ENCODE measurements at places on chromosomes 11 and 22.

DNA sequence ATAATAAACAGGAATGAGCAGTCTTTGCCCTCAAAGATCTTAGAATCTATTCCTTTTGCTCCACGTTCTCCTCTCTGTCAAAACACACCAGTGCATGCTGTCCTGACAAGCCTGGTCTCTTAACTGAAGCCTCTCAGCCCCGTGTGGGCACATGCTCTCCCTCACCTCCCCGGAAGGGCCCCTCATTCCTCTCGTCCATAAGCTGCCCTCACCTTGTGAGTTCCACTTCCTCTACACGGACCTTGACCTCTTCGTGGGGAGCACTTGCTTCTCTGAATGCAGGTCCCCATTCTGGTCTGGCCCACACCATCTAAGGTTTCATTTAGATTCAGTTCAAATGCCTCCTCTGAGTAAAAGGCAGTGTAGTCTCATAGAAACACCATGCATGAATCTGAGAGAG lies 412.3 kb upstream of the SYN3 start:
- no peak for DNase-seq

GRCh38 chr11:1440066-1440465 lies 46.5 kb downstream of the MOB2 start:
- no peak for DNase-seq

DNA sequence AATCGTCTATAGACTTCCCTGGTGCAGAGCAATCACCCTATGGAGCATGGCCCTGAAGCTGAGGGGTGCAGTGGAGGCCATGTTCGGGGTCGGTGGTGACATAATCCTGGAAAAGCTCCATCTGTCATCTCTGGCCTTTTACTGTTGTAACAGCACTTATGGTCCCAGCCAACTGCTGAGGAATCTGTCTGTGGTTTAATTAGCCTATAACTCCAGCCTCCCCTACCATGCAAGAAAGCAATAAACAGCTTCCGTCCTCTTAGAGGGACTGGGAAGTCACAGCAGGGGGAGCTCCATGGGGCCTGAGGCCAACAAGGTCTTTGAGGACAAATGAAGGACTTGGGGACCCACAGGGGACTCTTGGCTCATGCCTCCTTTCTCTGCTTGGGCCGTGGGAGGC lies 159.1 kb upstream of the NECTIN1 start:
- DNase-seq = no peak

DNA sequence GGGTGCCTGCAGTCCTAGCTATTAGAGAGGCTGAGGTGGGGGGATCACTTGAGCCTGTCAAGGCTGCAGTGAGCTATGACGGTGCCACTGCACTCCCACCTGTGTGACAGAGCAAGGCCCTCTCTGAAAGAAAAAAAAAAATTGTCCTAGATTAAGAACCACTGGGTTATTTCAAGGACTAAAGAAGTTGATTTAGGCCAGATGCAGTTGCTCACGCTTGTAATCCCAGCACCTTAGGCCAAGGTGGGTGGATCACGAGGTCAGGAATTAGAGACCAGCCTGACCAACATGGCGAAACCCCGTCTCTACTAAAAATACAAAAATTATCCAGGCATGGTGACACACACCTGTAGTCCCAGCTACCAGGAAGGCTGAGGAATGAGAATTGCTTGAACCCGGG lies 129.0 kb downstream of the MRTFA start:
- no peak for DNase-seq

DNA sequence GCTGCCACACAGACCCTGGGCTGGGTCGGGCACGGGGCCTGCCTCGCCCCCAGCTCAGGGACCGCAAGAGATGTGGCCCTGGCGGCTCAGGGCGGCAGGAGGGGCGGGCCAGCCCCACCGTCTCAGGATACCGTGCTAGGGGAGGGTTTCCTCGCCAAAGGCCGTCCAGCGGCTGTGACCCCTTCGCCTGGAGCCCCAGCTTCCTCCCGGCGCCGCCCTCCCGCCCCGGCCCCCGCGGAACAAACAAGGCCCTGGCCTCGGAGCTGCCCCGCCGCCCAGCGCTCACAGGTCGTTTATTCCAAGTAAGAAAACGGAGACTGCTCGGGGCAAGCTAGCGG lies 543 bp upstream of the AP2A2 start:
- peak; percentile 68 for DNase-seq

GRCh38 chr22:32789797-32790620 lies 11.5 kb upstream of the TIMP3 start:
- no peak for DNase-seq

DNA sequence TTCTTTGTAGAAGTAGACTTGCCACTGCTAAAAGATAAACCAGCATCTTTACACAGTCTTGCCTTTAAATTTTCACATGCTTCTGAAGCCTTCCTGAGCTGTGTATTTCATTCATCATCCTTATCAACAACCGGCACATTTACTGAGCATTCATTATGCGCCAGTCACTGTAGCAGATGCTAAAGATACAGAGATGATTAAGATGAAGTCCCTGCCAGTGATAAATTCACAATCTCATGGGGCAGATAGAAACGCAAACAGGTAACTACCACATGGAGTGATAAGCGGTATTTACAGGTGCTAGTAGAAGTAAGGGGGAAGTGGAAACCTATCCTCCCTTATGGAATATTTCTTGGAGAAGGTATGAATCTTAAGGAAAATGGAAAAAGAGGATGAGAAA lies 67.2 kb downstream of the PRCP start:
- no peak for DNase-seq

DNA sequence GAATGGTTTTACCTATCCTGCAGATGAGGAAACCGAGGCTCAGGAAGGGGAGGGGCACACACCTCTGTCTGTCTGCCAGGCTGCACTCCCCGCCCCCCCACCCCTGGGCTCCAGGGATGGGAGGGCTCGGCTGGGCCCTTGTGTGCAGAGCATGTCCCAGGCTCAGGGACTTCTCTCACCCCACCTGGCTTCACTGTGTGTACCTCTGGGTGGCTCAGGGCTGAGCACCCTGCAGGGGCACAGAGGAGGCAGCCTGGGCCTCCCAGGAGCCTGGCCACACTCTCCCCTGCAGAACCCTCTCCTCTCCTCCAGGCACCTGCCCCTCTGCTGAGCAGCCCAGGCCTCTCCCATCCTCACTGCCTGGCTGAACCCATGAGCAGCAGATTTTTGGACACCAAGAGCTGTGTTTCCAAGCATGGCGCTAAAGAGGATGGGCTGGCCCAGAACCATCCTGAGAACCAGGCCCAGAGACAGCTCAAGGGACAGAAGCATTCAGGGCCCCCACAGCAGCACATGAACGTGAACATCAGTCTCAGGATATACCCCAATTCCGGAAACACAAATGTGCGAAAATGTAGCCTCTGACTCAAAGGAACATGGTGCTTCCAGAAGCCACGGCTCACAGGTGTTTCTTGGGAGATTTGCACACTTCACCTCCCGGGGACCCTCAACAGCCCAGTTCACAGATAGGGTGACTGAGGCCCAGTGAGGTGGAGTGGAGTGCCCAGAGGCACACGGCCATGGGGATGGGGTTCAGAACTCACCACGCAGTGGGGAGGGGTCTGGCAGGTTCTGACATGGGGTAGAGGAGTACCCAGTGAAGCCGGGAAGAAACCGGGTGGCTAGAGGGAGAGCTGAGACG lies 10.5 kb downstream of the EMID1 start:
- no peak for DNase-seq

DNA sequence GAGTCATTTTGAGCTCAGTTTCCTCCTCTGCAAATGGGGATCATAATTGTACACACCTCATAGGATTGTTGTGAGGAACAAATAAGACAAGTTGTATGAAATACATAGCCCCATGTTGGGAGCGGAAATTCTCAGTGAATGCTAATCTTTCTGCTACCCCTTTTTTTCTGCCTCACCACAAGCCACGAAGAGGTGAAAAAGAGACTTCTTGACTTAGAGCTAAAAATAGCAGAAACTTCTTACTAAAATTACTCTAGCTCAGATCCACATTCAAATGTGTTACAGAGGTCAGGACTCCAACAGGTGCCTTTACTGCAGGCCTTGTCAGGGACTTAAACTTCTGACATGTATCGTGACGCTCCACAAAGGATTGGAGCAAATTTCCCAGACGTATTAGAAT lies 128.5 kb downstream of the MIAT start:
- DNase-seq = no peak

DNA sequence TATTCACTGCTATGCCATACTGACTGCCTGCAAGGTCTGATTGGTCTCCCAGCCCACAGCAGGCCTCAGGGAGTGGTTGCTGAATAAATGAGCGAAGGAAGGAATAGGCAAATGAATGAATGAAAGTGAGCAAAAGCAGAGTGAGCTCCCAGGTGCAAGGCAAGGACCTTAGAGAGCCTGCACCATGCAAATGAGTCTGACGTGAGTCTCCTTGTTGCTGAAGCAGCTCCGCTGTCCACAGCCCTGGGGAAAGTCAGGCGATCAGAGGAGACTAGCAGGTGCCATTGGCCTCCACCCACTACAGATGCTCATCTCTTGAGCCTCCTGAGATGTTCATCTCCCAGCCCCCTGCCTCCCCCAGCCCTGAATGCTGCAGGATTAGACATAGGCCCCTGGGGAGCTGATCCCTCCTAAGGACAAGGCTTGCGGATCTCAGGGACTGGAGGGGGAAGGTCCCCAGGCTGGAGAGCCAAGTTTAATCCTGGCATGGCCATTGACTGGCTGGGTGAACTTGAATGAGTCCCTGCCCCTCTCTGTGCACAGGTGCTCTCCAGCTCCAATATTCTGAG lies 22.1 kb downstream of the GDPD5 start:
- no peak for DNase-seq

- DNase-seq = no peak
Measured at GRCh38 chr11:29634744-29635143, 382.1 kb downstream of the KCNA4 start.

DNA sequence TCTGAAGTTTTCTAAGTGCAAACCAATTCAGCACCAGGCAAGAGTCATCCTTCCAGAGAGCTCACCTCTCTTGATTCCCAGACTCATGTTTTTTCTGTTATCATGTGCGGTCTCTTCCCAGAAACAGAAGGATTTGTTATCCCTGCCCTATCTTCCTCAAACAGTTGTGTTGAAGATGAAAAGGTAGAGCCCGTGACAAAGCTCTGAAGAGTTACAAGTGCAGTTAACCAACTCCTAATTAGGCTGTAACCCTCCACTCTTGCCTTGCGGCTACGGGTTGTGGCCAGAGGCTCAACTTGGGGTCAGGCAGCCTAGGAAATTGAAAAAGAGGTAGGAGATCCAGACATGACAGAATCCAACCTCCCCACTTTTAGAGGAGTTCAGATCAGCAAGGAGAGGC lies 76.2 kb upstream of the CADM1 start:
- DNase-seq = no peak

GRCh38 chr11:112977755-112978154 lies 16.5 kb downstream of the NCAM1 start:
- no peak for DNase-seq

DNA sequence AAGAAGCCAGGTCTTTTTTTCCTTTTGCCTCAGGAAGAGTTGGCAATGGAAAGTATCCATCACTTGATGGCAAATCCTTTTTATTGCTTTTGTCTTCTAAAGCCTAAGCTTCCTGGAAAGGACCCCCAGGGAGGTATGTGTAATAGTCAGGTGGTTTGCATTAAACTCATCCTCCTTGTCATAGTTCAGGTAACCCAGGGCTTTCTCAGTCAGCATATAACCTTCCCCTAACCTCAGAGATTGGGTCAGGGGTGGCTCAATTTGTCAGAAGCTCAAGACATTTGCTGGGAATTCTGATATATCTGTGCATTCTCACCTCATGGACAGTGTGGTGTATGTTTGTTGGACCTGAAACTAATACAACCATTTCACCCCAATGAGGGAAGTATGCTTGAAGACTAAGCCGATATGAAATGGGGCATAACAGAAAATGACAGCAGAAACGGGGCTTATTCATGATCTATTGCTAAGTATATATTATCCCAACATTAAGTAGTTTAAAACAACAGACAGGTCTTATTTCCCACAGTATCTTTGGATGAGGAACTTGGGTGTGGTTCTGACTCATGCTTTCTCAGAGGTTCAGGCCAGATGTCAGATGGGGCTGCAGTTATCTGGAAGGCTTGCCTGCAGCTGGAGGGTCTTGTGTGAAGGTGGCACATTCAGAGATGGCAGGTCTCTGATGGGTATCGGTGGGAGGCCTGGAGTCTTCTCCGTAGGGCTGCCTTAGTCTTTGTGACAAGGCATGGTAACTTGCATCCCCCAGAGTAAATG lies 135.8 kb upstream of the SPON1 start:
- DNase-seq = no peak

- DNase-seq = peak; percentile 48
Measured at GRCh38 chr22:22576244-22576988, 17.4 kb upstream of the PRAME start.

GRCh38 chr22:42591987-42592386 lies 22.7 kb downstream of the POLDIP3 start:
- no peak for DNase-seq

DNA sequence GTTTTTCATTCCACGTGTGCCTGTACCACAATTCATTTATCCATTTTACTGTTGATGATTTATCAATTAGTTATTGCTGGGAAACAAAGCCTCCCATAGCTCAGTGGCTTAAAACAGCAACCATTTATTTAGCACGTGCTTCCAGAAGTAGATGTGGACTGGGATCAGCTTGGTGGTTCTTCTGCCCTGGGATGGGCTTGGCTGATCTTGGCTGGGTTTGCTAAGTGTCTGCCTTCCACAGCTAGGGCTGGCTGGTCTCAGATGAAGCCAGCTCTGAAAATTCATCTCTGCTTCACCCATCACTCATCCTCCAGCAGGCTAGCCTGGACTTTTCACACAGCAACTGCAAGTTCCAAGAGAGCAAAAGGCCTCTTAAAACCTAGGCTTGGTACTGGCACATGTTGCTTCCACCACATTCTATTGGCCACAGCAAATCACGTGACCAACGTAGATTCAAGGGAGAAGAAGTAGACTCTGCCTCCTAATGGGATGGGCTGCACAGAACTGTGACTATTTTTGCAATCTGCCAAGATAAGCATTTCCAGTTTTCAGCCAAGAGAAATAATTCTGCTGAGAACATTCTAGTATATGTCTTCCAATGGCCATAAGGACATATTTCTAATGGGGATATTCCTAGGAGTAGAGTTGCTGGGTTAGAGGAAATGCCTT lies 124.9 kb downstream of the MN1 start:
- no peak for DNase-seq

- no peak for DNase-seq
Measured at GRCh38 chr22:39146256-39147101, 6.0 kb downstream of the CBX7 start.

DNA sequence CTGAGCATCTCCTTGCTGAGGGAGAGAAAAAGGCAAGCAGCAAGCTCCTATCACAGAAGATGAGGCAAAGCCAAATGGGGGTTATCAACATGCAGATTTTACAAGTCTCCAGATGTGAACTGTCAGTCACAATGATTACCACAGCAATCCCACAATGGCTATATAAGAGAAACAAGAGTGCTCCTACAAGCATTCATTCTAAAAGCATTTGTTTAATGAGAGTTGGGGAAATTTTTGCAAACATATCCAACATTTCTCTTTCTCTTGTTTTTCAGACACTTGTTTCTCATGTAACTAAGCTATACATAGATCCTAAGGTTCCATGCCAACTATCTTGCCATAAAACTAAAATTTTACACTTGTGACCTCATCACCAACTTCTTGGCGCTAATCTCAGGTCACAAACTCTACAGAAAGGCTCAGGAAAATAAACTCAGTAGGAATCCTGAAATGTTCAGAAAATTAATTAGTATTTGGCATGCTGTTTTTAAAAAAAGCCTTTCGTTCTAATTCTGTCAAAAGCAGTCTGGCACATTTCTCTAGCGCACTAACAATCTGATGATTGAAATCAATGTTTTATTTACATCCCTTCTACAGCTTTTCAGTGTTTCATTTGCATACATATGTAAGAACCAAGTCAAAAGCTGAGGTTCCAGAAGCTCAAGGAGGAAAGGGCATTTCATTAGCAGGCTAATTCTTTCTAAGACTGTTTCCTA lies 199.5 kb downstream of the TTC28 start:
- DNase-seq = no peak

GRCh38 chr11:42397483-42397882 lies 914.3 kb upstream of the API5 start:
- no peak for DNase-seq

Measured in Right ventricle myocardium superior (tissue), 1 donor.